Omental fat pad (tissue), 4 donors: ENCODE measurements at places on chromosomes 4 and X. TPM values are rescaled to one million over a fixed set of nuclear protein-coding genes. Genes with fewer than 3 reads are reported as not detected.

GRCh38 chrX:120021927-120022326, 55.6 kb downstream of the RHOXF2B start:
- no peak for DNase-seq

DNA sequence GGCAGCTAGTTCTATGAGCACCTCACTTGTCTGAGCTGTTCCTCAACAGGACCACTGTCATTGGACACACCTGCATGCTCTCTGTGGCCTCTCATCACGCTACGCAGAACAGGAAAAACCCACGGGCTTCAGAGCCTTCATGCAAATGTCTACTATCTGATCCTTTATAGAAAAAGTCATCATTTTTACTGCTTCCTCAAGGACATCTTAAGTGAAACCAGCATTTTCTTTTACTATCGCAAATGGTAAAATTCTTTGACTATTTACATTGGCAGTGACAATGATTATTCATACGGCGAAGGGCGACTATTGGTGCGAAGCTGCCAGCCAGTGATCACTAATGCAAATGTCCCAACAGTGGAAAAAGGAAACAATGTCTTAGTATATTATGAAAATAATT, 147.0 kb downstream of the AFAP1 start:
- DNase-seq = no peak

Gene TRIM2
- total RNA-seq = 45.4 TPM

Gene SFRP2
- 34.7 TPM for total RNA-seq

Gene HSFX1
- total RNA-seq = 1.4 TPM

DNA sequence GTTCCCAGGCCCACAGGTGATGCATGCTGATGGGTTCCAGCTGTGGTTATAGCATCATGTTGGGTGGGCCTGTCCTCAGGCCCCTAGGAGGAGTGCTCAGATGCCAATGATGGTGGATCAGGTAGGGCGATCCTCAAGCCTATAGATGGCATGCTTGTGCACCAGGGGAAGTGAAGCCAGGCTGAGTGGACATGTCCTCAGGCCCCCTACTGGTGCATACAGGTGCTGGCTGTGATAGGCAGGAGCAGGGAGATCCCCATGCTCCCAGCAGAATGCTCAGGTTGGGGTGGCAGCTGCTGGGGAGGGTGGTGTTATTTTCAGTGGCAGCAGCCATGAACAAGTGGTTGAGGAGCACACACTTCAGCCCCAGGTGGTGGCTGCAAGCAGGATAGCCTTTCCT, 96.0 kb downstream of the SMARCA1 start:
- no peak for DNase-seq

- DNase-seq = no peak
Measured at GRCh38 chr4:13963601-13964000, 336.1 kb upstream of the BOD1L1 start.

DNA sequence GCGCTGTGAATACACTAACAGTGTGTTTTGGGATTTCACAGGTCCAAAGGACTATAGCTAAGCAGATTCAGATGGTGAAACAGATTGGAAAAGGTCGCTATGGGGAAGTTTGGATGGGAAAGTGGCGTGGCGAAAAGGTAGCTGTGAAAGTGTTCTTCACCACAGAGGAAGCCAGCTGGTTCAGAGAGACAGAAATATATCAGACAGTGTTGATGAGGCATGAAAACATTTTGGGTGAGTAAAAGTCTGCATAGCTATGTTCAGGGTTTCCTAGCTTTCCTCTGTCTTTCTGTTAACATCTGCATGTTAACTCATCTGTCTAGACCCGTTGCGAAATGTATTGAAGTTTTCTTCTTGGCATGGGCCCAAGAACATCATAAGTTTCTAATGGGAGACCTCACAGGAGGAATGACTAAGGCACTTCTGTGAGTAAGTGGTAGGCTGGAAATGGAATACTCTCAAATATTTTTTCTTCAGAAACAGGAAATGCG, 372.1 kb downstream of the BMPR1B start:
- no peak for DNase-seq

GRCh38 chr4:100651499-100652175, 133.8 kb upstream of the EMCN start:
- DNase-seq = no peak

Gene FGFBP2
- 34.8 TPM for total RNA-seq

DNA sequence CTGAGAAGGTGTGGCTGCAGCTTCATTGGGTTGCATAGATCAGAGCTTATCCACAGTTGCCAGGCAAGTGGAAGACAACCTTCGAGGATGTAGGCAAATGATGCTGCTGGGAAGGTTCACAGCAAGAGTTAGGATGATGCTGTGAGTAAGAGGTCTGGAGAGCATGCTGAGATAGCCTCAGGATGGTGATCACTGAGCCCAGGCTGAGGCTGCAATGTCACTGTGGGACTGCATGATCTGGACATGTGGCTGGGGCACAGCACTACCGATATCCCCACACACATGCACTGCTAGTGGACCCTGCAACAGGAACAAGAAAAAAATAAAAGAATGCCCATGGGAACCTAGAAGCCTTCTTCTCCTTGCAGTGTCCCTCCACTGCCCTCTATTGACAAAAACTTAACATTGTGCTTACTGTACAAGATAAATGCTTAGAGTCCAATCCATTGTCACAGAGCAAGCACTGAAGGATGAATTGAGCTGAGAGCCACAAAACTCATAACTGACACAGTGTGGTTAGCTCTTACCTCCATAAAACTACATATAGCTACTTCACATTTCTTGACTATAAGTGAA, 105.6 kb downstream of the CNKSR2 start:
- no peak for DNase-seq

Gene ALG13
- total RNA-seq = 54.7 TPM

DNA sequence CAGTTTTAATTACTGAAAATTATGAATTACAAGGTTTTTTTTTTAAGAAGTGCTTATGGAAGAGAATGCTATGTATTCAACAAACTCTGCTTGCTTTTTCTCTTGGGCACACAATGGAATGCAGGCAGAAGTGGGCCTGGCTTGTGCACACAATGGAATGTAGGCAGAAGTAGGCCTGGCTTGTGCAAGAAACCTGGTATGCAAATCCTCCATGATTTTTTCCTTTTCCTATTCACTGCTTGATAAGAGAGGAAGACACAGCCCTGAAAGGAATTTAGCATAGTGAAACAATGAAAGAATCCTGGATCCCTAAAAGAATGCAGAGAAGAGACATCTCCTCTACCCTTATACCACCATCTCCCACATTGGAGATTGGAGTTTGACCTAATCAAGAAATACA, 138.4 kb downstream of the COL25A1 start:
- DNase-seq = no peak

- no peak for DNase-seq
Measured at GRCh38 chr4:119243868-119244267, 31.4 kb downstream of the USP53 start.

GRCh38 chr4:145507636-145508035, 26.0 kb downstream of the SMAD1 start:
- DNase-seq = no peak

DNA sequence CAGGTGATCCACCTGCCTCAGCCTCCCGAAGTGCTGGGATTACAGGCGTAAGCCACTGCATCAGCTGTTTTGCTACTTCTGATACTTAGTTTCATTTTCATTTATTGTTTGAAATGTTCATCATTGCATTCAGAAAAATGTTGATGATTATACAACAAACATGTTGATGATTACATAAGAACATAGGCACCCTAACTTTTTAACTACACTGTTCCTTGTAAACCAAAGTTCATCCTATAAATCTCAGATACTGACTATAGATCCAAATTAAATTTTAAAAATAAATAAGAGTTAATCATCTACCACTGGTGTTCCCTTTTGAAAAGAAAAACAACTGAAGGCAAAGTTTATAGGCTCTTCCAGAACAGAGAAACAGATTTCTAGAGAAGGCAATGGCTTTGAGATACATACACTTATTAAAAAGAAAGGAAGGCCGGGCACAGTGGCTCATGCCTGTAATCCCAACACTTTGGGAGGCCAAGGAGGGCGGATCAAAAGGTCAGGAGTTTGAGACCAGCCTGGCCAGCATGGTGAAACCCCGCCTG, 23.4 kb downstream of the TRIM75 start:
- no peak for DNase-seq
